ENCODE measurements at places on chromosomes 7 and 10.

DNA sequence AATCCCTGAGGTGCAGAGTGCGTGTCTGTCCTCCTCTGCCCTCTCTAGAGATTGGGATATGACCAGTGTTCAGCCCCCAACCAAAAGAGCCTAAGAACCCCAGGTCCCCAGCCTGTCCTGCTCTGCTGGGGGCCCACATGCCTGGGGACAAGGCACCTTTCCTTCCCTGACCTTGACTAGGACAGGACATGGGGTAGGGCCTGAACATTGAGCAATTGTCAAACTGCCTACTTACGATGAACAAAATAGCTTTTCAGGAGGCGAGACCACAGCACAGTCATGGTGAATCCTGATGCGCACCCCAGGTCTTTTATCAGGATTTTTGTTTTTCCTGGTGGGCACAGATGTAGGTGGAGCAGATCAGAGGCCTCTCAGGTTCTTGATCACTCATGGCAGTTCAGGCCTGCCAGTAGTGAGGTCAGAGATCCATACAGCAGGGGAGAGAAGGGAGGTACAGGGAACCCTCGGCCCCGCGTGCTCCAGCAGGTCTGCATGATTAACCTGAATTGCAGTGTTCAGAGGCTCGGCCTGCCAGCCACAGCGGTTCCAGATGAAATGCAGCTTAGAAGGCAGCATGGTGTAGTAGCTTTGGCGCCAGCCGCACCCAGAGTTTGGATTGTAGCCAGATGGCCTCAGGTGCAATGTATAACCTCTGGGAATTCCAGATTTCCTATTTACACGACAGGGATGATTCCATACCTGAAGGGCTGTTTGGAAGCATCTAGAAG, 191.3 kb downstream of the CUX1 start:
- no peak for DNase-seq

- no peak for DNase-seq
Measured at GRCh38 chr10:30435073-30435422, 1.1 kb downstream of the MAP3K8 start.

DNA sequence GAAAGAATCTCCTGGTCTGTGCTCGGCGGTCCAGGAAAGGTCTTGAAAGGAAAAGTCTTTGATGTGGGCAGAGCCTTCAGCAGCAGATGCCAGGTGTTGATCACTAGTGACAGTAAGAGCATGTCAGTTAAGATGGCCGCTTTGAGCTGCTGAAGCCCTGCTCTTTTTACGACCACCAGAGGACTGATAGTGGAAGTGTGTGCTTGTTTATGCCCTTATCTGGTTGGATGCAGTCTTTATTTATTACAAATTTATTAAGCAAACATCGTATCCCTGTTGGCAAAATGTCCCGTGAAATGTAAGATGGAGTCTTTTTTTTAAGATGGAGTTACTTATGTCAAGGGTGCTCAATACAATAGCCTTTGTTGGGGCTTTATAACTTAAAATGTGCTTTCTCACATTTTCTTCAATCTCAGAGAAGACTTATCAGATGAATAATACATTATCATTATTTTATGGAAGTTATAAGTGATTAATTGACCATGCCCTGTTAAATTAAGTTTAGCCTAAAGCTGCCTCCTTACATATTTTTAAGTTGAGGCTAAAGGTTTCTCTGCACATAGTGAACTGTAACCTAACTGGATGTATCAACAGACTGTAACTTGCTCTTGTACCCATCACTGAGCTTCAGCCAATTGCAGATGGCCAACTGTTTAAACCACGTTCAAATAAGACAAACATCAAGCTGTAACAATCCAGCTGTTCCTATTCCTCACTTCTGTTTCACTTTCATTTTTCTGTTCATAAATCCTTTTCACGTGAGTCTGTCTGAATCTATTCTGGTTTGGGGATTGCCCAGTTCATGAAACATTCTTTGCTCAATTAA, 97.4 kb upstream of the PIK3CG start:
- no peak for DNase-seq

GRCh38 chr7:125924037-125924436, 994.4 kb upstream of the POT1 start:
- no peak for DNase-seq

DNA sequence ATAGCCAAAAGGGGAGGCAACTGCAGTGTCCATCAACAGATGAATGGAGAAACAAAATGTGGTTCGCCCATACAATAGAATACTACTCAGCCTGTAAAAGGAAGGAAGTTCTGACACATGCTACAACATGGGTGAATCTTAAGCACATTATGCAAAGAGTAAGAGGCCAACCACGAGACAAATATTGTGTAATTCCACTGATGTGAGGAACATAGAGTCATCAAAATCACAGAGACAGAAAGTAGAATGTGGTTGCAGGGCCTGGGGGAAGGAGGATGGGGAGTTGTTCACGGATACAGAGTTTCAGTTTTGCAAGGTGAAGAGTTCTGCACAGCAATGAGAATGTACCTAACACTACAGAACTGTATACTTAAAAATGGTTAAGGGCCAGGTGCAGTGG, 13.7 kb upstream of the C10orf71 start:
- DNase-seq = peak; percentile 9

GRCh38 chr7:21620054-21620453, 77.2 kb downstream of the DNAH11 start:
- DNase-seq = no peak

GRCh38 chr10:110221044-110221720, 13.8 kb downstream of the MXI1 start:
- no peak for DNase-seq

- DNase-seq = no peak
Measured at GRCh38 chr7:43164757-43165156, 52.3 kb downstream of the HECW1 start.

DNA sequence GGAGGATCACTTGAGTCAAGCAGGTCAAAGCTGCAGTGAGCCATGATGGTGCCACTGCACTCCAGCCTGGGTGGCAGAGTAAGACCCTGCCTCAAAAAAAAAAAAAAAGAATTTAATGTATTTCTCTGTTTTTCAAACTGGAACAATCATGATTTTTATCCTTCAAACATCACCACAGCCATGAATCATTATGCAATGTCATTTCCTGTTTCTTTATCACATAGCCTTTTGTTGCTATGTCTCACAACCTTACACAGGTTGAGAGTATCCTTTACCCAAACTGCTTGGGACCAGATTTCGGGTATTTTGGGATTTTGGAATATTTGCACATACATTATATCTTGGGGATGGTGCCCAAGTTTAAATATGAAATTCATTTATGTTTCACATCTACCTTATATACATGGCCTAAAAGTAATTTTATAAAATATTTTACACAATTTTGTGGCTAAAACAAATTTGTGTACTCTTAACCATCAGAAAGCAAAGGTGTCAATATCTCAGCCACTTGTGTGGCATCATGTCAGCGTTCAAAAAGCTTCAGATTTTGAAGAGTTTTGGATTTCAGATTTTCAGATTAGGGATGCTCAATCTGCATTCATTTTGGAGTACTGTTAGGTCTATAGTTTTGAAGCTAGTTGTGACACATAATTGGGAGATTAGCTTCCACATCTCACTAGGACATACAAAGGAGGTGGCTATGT, 8.2 kb downstream of the NT5C3A start:
- no peak for DNase-seq

GRCh38 chr7:38154278-38154677, 23.8 kb upstream of the STARD3NL start:
- no peak for DNase-seq

GRCh38 chr10:77531441-77532001, 106.1 kb downstream of the KCNMA1 start:
- DNase-seq = no peak

DNA sequence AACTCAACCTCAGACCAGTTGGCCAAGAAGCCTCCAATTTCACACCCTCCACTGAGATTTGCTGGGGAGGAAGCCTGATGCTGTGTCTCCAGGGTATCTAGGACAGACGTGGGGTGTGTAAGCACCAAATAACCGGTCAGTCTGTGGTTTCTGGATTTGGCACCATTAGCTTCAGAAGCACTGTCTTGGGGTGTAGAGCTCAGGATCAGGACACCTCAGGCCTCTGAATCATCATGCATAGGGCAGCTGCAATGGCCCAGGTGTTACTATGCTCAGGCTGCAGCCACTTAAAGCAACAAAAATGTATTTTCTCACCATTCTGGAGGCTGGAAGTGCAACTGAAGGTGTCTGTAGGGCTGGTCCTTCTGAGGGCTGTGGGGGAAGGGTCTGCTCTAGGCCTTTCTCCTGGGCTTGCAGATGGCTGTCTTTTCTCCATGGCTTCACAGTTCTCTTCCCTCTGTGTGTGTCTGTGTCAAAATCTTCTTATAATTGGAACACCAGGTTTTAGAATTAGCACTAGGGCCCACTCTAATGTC, 73.4 kb upstream of the SEPHS1 start:
- no peak for DNase-seq

GRCh38 chr7:70704831-70705346, 427.1 kb upstream of the GALNT17 start:
- DNase-seq = no peak

DNA sequence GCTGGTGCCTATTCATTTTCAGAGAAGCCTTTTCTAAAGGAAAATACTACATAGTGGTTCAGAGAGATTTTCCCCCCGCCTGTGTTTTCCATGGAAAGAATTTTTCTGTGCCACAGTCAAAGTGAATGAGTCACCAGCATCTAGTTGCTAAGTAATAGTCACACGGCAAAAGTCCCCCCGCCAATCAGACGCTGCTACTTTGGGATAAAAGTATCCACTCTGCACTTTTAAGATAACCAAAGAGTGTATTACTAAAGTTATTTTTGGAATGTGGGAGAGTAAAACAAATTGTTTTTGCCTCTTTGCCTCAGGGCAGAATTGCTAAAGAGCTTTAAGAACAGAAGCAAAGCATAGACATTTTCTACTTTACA, 23.5 kb downstream of the ABLIM1 start:
- DNase-seq = no peak

- no peak for DNase-seq
Measured at GRCh38 chr10:25831080-25831479, 102.9 kb upstream of the MYO3A start.

- no peak for DNase-seq
Measured at GRCh38 chr7:120837599-120837998, 20.3 kb downstream of the TSPAN12 start.

DNA sequence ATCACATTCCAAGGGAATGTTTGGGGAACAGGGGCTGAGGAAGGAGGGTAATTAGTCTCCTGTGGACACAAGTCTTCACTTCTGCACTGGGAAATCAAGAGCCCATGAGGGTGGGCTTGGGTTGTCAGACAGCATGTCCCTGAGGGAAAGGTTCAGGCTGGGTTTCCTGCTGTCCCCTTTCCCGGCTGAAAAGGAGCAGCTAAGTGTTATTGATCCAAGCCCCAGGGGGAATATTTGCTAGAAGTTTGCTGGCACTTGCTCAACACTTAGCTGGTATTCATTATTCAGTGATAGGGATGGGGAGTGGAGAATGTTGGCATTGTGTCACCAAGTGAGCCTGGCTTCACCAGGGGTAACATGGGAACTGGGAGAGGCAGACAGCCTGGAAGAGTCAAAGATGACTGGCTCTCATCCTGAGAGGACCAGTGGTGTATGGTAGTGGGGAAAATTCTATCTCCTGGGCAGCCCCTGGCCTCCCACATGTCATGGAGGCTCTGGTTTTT, 344.4 kb upstream of the PODXL start:
- DNase-seq = no peak

- no peak for DNase-seq
Measured at GRCh38 chr10:124949543-124949942, 7.6 kb downstream of the ZRANB1 start.

Measured in bone marrow (tissue), 2 donors.